ENCODE measurements at places on chromosomes 6 and 20. TPM values are rescaled to one million over a fixed set of nuclear protein-coding genes. Genes with fewer than 3 reads are reported as not detected.

NKAIN2 gene
- not detected for total RNA-seq

RIPOR3 gene
- total RNA-seq = not detected

RAET1L gene
- total RNA-seq = not detected

ATP9A gene
- 60.3 TPM for total RNA-seq

OR2H1 gene
- total RNA-seq = not detected

ANGPT4 gene
- not detected for total RNA-seq

PNLDC1 gene
- total RNA-seq = not detected

MOCS1 gene
- 7.0 TPM for total RNA-seq

XRN2 gene
- total RNA-seq = 105 TPM

CRIP3 gene
- not detected for total RNA-seq

CNR1 gene
- not detected for total RNA-seq

SLC32A1 gene
- not detected for total RNA-seq

RAD21L1 gene
- total RNA-seq = not detected

KHDC1 gene
- total RNA-seq = 0.09 TPM
